ENCODE measurements at places on chromosomes 7 and 10. TPM values are rescaled to one million over a fixed set of nuclear protein-coding genes. Genes with fewer than 3 reads are reported as not detected.
A peak's percentile ranks its signal among the peaks of the same experiment; 100 is the strongest.

The ETV1 gene
- 11.8 TPM for total RNA-seq

The AGAP5 gene
- 5.2 TPM for total RNA-seq

The EFCAB10 gene
- total RNA-seq = not detected

DNA sequence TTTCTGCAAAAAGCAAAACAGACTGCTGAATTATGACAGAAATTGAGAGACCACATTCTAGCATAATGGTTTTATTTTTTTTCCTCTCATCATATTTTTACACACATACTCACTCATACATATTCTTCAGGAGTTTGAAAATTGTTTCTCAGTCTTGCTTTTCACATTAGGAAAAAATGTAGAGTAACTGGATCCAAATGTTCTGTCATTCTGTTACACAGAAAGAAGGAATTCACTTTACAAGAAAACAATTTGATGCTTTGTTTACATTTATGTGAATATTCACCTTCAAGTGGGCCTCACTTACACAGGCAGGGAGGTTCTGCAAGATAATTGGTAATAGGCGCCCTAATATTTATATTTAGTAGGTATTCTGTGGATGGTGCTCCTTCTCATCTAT, 82.0 kb downstream of the ARL4A start:
- peak; percentile 34 for DNase-seq

GRCh38 chr7:151404216-151405011, 5.4 kb downstream of the WDR86 start:
- no peak for DNase-seq

GRCh38 chr7:132112657-132113056, 463.6 kb downstream of the PLXNA4 start:
- DNase-seq = peak; percentile 42

- no peak for DNase-seq
Measured at GRCh38 chr7:97623333-97623732, 108.6 kb upstream of the TAC1 start.

DNA sequence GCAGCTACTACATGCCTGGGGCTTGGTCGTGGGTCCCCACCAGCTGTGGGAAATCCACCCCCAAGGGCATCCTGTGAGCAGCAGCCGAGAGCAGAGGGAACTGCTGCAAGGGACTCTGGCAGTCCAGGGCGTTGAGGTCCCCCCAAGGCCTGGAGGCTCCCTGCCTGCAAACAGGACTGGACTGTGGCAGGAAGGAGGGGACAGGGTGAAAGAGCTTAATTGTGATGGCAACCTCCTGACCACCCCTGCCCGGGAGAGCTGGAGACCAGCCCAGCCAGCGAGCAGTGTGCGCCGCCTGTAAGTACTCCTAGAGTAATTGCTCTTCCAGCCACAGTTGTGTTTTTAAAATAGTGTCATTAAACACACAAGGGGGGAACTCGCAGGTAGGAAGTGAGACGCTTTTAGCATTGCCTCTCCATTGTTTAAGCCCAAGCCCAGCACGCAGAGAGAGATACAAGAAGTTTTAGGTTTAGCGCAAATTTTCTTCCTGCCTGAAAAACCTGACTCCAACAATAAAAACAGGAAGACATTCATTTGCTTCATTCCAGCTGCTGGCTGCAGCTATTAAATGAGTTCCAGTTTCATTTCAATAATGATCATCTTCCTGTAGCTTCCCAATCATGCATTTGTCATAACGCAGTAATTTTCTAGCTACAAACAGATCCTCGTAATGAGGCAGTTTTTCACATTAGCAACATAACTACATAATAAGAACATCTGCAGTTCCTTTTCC, 111.1 kb downstream of the EBF3 start:
- peak; percentile 42 for DNase-seq

DNA sequence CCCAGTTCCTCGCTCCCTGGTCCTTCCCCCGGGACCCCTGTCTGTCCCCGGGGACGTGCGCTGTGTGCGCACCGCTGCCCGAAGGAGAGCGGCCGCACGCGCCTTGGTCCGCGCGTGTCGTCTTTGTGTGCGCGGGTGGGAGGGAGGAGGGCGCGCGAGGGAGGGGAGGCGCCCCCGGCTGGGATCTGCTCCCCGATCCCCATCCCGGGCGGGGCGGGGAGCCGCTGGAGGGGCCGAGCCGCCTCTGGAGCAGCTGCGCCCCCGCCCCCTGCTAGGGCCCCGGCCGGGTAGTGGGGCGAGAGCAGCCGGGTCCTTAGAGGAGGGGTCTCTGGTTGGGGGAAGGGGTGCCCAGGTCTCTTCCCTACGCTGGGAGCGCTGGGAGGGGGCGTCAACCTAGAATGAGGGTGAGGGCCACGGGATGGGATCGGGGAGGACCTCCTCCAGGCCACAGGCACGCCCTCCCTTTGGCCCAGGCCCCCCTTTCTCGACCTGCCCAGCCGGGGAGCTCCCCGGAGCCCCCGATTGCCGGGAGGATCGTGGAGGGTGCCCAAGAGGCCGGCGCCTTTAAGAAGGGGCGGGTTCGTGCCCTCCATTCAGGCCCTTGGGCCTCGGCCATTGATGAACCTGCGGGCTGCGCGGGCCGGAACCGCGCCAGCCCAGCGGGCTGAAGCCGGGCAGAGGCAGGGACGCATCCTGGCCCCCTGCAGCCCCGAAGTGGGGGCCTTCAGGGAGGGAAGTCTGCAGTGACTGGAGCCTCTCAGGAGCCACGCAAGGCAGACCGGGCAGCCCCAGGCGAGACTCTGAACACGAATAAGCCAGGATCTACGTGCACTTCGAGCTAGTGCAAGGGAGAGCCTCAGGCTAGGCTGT, 678 bp downstream of the SH2B2 start:
- DNase-seq = no peak

GRCh38 chr10:100327007-100327717, 2.9 kb downstream of the PKD2L1 start:
- DNase-seq = peak; percentile 35

Measured in tongue (tissue), 3 donors.